ENCODE measurements at places on chromosomes 4 and X.

DNA sequence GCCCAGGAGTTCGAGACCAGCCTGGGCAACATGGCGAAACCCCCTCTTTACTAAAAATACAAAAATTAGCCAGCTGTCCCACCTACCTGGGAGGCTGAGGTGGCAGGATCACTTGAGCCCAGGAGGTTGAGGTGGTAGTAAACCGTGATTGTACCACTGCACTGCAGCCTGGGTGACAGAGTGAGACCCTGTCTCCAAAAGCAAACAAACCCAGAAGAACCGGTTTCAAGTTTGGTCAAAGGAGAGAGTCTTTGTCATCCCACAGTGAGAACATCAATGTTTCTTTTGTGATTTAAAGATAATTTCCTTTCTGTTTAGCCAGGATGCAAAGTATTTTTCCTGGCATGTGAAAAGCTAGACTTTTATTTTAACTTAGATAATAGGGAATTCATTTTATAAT lies 26.7 kb downstream of the PDK3 start:
- DNase-seq = no peak

- DNase-seq = peak; percentile 14
Observed at GRCh38 chr4:182143822-182144625, 99.2 kb upstream of the TENM3 start.

GRCh38 chr4:6914448-6914847 lies 4.8 kb downstream of the TBC1D14 start:
- DNase-seq = no peak

DNA sequence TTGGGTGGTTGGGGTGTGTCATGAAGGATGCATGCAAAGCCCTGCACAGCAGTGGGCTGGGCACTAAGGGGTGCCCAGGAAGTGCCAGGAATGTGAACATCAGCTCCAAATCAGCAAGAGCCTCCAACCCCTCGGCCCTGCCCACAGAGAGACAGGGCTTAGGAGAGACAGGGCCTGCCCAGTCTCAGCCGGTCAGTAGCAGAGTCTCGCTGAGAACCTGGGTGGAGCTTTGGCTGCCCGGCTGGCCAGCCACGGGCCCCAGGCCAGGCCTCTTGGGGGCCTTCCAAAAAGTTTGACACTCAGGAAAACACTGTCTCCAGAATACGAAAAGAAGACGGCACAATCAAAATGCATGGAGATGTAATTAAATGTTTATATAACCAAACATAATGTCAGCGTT lies 4.3 kb upstream of the MXD4 start:
- no peak for DNase-seq

DNA sequence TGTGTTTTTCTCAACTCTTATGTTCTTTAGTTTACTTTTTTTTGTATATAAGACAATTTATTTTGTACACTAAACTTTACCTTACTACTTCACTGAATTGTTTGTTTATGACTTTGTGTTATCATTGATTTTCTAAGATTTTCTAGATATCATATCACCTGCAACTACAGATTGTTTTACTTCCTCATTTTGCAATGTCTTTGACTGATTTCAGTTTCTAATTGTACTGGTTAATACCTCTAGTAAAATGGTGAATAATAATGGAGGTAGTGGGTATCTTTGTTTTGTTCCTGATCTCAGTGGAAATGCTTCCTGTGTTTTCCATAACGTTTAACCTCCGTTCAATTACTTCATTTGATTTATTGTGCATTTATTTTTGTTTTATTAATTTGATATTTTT lies 490.2 kb downstream of the TLL1 start:
- DNase-seq = no peak

GRCh38 chrX:133660281-133660680 lies 245.0 kb upstream of the GPC4 start:
- DNase-seq = no peak

GRCh38 chr4:127421437-127421836 lies 211.3 kb upstream of the INTU start:
- DNase-seq = no peak

GRCh38 chr4:135724421-135724820 lies 1522.8 kb upstream of the PABPC4L start:
- DNase-seq = no peak
